ENCODE measurements at places on chromosomes 5 and 9.

DNA sequence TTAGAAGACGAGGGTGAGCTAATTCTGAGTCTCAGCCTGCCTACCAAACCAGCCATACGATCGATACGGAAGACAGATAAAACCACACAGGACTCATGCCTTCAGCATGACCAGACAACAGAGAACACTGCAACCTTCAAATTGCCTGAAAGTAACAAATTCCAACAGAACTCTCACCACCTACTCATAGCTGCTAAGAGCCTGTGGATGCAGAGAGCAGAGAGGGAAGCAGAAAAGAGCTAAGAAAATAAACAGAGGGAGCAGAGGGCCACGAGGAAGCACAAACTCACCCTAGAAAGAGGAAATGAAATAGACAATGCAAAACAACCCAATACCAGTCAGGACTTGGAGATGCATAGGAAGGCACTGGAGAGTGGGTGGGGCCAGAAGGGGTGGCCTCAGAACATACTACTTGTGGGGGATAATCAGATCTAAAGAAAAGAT is 86.7 kb upstream of the TAS2R1 start:
- no peak for DNase-seq

- no peak for DNase-seq
Measured at GRCh38 chr5:106172681-106173532, 1497.8 kb downstream of the EFNA5 start.

GRCh38 chr9:126301196-126301595 is 25.4 kb upstream of the MVB12B start:
- DNase-seq: no peak

GRCh38 chr9:113349445-113350094 is at the start of gene BSPRY:
TSS of gene BSPRY (plus strand) at chr9:113349541. CDS start at chr9:113349580, 39 bp downstream.
- DNase-seq: peak; percentile 46

DNA sequence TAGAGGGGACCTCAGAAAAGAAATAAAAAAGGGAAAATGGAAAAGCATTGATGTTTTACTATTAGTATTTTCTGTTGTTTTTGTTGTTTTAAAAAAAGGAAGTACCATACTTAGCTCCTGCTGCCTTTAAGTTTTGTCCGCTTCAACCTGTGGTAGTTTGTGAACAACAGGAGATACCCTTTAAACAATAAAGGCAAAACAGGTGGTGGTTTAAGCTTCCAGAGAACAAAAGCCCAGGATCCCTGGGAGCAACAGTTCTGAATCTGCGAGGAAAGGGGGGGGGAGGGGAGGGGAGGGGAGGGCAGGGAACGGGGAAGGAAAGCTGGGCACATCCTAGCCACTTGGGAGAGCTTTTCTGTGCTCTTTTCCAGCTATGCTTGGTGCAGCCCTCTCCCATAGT is 2.1 kb upstream of the PSIP1 start:
- DNase-seq: no peak

DNA sequence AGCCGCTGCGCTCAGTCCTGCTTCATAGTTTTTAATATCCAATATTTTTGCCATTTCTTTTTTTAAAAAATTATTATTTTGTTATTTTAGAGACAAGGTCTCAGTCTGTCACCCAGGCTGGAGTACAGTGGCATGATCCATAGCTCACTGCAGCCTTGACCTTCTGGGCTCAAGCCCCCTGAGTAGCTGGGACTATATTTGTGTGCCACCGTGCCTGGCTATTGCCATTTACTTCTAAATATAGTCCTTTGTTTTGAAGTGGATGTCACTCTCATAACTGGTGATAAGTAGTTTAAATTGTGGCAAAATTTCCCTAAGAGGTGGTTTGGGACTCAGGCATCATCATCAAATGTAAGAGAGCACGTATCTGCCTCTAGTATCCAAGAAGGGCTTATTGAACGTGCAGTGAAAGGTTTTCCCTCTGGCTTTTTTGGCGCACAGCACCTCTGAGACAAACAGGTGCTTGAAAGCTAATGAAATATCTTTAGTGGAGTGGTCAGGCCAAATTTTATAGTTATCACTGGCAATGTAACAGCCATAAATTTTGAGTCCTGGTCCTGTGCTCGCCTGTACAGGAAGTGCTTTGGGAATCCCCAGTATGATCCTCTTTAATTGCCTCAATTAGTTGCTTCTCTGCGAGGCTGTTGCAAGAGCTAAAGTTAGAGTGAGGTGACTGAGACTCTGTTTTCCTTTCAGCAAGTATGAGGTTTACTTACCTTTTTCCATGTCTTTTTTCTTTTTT is 14.8 kb downstream of the STXBP1 start:
- DNase-seq: no peak

GRCh38 chr9:91664663-91665062 is 241.0 kb upstream of the NFIL3 start:
- DNase-seq: no peak

GRCh38 chr5:72045692-72046091 is 61.6 kb upstream of the MAP1B start:
- no peak for DNase-seq

GRCh38 chr5:171782332-171782966 is 3.2 kb upstream of the SMIM23 start:
- DNase-seq: no peak

DNA sequence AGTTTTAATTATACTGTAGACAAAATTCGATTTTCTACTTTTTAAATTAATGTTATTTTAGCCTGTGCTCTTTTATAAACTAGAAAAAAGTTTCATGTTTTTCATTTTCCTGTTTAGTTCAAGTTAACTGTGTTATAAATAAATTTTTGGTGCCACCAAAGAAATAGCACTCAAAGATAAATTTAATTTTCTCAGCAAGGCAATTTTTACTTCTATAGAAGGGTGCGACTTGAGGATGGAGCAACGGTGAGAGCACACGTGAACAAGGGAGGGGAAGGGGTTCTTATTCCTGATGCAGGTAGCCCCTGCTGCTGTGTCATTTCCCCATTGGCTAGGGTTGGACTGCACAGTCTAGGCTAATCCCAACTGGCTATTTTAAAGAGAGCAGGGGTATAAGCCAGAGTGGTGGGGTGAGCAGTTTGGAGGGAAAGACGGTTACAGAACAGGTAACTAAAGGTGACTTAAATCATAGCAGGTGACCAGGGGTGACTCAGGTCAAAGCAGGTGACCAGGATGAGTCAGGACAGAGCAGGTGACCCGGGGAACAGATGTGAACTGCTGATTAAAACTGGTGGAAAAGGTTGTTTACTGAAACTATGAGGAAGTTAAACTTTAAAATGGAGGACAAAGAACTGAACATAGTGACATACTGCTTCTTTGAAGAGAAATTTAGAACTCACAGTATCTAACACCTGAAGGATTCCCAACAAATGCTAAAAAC is 104.6 kb upstream of the GPBP1 start:
- DNase-seq: no peak

- DNase-seq: no peak
Measured at GRCh38 chr9:109652112-109652511, 127.9 kb upstream of the PALM2AKAP2 start.

- no peak for DNase-seq
Measured at GRCh38 chr5:38013107-38013506, 173.3 kb upstream of the GDNF start.

DNA sequence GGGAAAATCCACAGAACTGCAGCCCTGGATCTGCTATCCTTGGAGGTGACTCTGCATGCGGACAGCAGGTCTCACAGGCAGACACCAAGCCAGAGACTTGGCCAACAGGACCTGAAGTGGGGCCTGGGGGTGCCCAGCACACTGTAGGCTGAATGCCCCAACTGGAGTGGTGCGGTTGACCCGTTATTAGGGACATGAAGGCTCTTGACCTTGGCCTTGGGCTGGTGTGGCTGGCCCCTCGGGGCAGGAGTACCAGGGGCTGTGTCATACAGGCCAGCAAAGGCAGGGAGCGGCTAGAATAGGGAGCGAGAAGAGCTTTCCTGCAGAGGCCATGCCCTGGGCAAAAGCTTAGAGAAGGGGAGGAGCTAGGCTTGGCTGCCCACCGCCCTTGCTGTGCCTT is 153.2 kb upstream of the MVB12B start:
- no peak for DNase-seq

DNA sequence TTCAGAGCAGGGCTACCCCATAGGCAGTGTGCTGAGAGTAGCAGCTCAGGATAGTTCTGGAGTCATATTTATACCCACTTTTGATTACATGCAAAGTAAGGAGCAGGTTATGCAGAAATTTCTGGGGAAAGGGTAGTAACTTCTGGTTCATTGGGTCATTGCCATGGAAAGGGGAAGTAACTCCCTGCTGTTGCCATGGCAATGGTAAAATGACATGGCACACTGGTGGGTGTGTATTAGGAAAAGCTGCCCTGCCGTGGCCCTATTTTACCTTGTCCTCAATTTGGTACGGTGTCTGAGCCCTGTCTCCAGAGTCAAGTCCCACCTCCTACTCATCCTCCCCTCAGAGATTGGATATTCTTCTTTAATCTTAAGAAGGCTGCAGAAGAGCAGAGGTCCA is 526.7 kb upstream of the TYRP1 start:
- no peak for DNase-seq

GRCh38 chr5:124605541-124605940 is 140.9 kb downstream of the ZNF608 start:
- DNase-seq: no peak

GRCh38 chr5:148466236-148466580 is 82.5 kb downstream of the FBXO38 start:
- DNase-seq: no peak

DNA sequence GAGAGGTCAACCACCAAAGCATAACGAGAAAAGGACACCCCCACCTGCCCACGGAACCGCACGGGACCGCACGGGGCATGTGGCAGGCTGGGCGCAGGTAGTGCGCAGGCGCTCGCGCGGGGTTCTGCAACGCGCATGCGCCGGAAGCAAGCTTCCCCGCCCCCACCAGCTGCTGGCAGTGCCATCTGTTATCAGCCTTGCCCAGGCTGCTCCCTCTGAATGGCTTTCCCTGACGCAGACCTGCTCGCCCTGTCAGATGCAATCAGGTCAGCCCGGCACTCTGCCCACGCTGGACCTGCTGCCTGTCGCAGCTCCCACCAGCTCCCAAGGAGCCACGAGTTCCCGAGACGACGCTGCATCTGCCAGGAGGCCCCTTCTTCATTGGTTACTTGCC is 22.8 kb downstream of the PTCH1 start:
- peak; percentile 59 for DNase-seq

- DNase-seq: no peak
Measured at GRCh38 chr5:66138637-66139317, 5.3 kb upstream of the SREK1 start.

DNA sequence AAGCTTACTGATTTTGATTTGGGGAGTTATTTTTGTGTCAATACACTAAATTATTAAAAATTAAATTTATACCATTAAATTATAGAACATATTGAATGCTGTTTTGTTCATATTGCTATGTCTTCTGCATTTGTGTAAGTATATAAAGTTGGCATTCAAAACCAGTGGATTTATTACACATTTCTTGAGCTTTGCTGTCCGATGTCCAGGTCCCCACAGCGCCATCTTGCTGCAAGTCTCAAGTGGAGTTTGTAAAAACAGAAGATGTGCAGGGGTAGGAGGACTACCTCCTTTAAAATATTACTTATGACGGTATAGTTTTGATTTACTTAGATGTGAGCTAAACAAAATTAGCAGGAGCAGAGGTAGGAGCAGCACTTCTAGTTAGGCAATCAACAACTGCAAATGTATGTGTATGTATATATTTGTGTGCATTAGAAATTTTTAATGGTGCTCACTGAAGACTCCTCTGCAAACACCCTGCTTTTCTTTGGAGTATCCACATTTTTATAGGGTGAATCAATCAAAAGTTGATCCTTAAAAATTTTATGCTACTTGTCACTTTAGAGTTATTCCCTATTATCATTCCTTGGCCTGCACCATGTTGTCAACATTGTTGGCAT is 37.4 kb downstream of the CPEB4 start:
- DNase-seq: peak; percentile 46

- DNase-seq: no peak
Measured at GRCh38 chr9:71648453-71648852, 119.9 kb downstream of the CEMIP2 start.

DNA sequence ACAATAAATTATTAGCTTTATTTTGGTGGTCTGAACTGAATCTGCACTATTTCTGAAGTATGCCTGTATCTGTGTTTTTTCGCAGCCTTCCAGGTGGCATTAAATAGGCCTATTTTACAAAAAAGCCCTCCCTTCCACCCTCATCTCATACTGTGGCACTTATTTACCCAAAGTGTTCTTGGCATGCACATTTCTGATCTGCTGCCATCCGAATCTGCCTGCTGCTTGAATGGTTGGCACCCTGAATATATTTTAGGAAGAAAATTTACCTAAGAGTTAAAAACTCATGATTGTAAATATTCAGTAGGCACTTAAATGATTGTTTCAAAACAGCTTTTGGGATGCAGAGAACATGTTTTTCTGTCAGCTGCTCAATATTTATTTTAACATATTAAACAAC is 150.1 kb downstream of the SLC28A3 start:
- DNase-seq: no peak

GRCh38 chr5:132677191-132677590 is 3.4 kb downstream of the IL4 start:
- DNase-seq: no peak

GRCh38 chr9:78150312-78150982 is 85.4 kb upstream of the CEP78 start:
- DNase-seq: no peak

- DNase-seq: no peak
Measured at GRCh38 chr9:127521919-127522304, 70.6 kb downstream of the LRSAM1 start.

GRCh38 chr5:43891112-43891511 is 288.1 kb downstream of the NNT start:
- no peak for DNase-seq

DNA sequence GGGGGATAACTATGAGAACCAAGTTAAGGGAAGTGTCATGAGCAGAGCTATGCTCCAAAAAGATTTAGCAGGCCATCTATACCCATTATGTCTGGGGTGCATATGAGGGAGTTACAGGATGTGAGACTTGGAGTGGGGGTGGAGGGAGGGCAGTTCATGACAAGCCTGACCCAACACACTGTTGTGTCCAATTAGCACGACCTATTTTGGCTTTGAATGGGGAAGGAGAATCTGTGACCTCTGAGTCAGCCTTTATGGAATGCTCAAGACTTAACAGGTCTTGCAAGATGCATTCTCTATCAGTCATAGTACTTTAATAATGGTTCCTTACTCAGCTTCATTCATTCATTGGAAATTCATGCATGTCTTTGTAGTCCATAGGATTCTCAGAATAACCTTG is 71.7 kb downstream of the GRIA1 start:
- DNase-seq: no peak

DNA sequence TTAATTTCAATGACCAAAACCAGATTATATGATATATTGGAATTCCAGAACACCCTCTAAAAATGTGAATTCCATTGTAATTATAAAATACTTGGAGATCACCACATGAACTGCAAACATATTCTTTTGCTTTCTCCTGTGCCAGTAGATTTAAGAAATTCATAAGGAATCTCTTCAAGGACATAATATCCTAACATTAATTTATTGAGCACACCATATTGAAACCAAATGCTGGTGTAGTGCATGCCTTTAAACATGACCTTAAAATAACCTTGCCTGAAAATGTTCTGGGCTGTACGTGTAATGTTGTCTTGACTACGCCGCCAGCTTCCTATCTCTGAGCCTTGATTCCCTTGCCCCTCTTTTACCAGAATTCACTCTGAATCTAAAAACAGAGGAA is 205.0 kb upstream of the ACTBL2 start:
- DNase-seq: no peak

Data from stimulated activated CD4-positive, alpha-beta T cell treated with anti-CD3 and anti-CD28 coated beads, Interleukin-15, amount 100 ng/mL, for 24 hours (primary cell).